NT2/D1 (cell line): ENCODE measurements at places on chromosomes 4 and X.

DNA sequence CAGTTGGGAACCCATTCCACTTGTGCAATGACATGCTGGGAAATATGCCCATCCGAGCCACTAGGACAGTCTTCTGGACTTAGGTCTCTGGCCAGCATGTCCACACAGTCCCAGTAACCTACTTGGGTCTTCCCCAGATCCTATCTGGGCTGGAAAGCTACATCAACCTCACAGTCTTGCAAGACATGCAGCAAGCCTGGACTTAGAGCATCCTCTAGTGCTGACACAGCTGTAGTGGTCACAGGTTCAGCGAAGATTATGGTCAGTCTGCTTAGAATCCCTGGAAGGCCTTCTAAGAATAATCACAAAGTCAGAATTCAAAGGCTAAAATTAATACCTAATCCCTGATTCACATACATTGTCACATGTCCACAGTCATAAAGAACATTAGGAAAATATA, 842.7 kb downstream of the STPG2 start:
- no peak for DNase-seq

DNA sequence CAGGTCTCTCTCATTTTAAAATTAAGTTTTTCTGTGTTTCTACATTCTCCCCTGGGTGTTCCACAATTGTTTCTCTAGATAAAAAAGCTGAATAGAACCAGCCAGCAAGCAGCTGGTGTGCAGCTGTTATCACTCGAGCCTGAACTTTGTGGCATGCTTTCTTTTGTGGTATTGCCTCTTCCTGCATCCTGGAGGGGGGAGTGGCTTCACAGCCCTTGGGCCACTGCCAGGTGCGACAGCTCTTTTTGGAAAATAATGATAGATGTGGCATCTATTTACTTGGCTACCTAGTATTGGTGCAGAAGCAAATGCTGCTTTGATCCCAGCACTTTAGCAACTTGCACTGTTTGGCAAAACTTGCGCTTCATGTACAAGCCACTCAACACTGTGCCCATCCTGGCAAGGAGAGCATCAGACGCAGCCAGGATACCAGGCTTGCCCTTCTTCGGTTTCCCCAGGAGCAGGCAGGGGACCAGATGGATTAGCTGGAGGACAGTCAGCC, 69.4 kb downstream of the HMGB2 start:
- DNase-seq = no peak

DNA sequence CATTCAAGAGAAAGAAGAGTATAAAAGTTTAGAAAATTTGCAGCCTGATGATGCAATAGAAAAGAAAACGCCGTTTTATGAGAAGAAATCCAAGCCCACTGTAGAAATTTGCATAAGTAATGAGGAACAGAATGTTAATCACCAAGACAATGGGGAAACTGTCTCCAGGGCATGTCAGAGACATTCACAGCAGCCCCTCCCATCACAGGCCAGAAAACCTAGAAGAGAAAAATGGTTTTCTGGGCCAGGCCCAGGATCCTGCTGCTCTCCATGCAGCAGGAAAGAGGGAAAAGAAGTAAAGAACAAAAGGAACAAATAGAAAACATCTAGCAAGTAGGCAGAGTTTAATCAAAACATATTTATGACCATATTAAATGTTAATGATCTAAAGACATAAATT, 119.0 kb downstream of the ANKRD50 start:
- no peak for DNase-seq

DNA sequence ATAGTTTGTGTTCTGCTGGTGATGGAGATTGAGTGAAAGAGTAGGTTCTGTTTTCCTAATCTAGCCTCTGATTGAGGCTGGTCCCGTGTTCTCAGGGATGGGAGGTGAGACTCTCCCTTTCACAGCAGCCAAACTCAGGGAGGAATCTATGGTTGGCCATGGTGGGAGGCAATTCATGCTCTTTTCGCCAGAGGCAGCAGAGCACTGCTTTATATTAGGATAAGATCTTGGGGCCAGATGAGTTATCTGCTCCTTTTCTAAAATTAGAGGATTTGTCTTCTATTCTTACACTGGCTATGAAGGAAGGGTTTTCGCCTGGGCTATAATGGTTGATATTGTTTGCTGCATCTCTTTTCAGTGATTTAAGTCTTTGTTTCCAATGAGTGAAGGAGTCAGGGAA, 63.9 kb upstream of the NLGN4X start:
- DNase-seq = no peak

DNA sequence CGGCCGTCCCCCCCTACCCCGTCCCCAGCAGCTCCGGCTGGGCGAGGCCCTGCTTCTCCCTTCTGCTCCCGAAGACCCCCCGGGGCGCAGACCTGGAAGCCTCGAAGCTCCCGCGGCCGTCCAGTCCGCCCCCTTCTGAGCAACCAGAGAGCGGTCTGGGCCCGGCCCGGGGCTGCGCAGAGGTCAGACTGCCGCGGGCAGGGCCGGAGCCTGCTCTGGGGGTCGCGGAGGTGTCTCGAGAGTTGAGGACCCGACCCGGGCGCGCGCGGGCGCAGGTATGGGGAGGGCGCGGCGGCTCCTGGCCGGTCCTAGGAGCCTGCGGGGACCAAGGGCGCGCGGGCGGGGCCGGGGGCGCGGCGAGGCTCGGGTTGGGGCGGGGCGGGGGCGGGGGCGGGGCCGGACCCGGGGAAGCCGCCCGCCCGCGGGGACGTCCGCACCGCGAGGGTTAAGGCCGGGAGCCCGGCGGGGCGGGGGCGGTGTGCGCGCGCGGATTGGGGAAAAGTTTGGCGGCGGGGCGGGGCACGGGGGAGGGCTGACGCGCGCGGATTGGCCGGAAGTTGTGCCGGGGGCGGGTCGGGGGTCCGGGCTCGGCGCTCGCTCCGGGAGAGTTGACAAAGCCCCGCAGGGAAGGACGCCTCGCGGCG, at the start of gene FGFRL1:
FGFRL1 (plus strand) TSS at position 605 of the 644 bp plus-strand sequence. CDS start 860 bp downstream, outside the sequence.
- DNase-seq = peak; percentile 58

- DNase-seq = no peak
Measured at GRCh38 chr4:57401586-57401985, 291.4 kb upstream of the IGFBP7 start.

GRCh38 chr4:156775813-156776212, 195.8 kb downstream of the PDGFC start:
- no peak for DNase-seq

DNA sequence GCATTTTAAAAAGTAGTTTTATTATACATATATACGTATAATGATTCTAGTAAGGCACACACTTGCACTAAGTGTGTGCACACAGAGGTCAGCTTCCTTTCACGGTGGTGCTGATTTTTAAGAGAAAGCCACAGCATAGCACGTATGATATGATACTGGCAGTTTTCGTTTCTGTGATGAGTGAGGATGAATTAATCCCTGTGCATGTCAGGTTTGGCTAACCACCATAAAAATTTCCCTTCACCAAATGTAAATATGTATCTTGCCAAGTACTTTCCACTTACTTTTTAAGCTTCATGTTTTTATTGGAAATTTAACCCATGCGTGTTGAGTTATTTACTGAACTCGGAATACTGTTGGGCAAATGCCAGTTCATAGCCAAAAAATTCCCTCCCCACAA, 84.6 kb downstream of the SYNPO2 start:
- no peak for DNase-seq

- DNase-seq = no peak
Measured at GRCh38 chr4:186329372-186329771, 63.4 kb downstream of the F11 start.

DNA sequence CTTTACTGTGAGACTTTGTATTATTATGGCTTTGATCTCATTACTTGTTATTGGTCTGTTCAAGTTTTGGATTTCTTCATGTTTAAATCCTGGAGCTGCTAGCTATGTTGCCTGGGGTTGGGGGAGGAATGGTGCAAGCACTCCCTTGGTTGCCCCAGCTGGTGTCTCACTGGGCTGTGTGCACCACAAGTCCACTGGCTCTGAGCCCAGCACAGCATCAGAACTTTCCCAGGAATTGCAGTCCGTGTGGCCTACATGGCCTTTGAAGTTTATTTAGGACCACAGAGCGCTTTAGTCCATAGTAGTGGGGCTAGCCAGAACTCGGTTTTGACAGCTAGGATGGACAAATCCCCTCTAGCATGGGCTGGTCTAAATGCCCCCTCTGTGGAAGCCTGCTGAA, 278.8 kb upstream of the RPS6KA3 start:
- DNase-seq = no peak

DNA sequence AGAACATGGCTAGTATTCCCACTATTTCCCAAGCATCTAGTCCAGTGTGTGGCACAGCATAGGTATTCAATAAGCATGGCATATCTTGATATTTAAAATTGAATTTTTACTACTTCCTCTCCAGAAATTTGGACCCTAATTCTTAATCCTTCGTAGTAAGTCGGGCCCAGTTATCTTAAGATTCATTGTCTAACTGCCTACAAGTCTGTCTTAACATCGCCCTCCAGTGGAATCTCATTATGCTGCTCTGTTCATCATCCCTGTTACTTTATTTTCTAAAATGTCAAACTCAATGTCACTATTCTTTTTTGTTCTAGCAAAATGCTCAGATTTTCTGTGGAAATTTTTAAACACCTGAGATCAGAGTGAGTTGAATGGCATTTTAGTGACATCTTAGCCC, 606.2 kb downstream of the KLHL13 start:
- peak; percentile 27 for DNase-seq

- no peak for DNase-seq
Measured at GRCh38 chr4:76658231-76659102, 223.4 kb downstream of the SHROOM3 start.

DNA sequence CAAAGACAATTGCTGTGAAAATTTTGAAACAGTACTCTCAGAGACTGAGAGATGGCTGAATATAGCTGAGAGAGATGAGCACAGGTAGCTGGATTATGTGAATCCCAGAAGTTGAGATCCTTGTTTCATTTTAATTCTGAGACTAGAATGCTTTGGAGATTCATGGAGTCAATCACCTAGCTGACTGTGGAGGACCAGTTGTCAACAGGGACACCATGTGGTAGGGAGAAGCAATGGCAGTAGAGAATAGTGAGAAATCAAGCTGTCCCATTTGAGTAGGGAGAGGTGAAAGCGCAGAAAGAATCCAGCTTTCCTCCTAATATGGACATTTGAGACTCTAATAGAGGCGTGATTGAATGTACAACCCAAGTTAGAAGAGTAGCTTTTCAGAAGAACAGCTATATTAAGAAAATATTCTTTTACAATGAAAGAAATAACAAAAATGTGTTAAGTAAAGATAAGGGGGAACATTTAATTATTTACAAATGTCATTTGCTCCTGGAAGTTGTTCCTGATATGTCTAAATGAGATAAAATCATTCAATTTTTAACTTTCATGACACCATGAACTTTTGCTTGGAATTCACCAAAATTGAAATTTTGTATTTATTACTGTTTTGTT, 30.3 kb upstream of the GLRB start:
- DNase-seq = no peak

DNA sequence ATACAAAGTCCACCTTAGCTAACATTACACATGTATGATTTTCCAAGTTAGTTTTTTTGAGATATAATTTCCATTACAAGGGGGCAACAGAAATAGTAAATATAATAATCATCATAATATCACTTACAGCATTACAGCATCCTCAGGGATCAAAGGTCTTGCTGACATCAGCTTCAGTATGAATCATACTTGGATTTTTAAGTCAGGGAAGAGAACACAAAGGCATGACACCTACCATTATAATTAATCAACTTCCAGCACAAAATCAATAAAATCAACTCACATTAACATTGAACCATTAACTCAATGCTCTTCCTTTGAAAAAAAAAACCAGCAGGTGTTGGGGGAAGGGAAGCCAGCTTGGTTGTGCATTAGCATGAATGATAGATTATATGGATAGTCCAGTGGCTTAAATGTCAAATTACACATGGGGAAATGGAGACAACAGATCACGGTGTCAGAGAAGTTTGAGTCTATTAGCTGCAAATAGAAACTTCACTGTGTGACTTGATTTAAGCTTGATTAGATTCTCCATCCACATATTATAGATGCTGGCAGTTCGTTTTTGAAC, 66.9 kb upstream of the CAPN6 start:
- DNase-seq = no peak

DNA sequence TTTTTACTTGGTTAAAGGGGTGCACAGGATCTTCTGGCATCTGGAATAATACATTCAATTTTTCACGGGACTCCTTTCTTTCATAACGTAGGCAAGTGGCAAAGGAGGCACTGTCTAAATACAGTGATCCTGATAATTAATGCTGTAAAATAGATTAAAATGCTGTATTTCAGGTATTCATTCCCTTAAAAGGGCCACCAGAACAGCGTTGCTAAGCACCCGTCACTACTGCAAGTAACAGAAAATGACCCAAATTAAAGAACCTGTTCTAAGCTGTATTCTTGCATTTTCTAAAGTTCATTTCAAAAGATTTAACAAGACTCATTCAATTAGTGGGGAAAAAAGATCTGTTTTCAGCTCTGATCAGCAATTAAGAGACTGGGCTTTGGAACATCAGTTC, 208.2 kb downstream of the TENM3 start:
- no peak for DNase-seq

DNA sequence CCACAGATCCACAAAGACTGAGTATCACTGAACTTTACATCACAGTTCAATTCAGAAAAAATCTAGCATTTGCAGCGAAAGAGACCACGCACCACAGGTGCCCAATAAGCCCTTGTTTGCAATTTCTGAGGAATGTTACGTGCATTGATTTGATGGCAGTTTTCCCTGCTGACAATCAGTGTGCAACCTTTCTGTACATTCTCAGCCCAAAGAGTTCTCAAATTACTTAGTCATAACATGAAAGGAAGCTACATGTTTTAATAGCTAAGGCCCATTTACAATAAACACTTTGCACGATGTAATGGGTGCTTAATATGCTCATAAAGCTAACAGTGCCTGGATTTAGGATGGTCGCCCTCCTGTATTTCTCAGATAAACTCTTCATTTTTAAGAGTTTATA, 47.9 kb downstream of the PTCHD1 start:
- DNase-seq = no peak

DNA sequence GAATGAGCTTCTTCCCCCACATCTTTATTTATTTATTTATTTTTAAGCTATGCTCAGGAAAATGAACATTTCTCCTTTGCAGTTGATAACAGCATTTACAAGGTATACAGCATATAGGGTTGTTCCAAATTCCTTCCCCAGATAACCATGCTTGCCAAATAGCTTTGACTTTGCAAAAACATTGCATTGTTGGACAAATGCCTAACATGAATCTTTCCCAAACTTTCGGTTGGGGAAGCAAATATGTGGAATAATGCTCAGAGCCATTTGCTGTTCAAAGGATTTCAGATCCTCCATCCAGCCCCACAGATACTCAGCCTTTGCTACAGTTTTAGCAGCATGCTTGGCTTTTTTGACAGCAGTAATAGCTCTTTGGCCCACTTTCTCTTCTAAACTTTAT, 127.2 kb upstream of the AGA start:
- DNase-seq = no peak

DNA sequence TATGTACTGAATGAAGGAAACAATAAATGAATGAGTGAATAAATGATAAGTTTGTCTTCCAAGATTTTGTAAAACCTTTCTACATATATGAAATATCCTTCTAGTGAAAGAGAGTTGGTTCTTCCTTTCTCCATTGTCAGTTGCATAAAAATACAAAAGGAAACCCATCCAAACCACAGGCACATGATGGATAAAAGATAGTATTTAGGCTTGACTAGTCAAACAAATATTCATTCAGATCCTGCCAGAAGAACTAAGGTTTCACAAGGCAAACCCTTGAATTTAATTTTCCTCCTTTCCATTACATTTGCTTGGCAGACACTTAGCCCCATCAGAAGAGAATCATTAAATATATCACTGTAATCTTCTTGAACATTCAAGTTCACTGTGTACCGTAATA, 208.4 kb downstream of the COL25A1 start:
- DNase-seq = no peak

GRCh38 chr4:138344054-138344453, 101.9 kb upstream of the SLC7A11 start:
- no peak for DNase-seq

- no peak for DNase-seq
Measured at GRCh38 chr4:134567461-134567860, 365.9 kb upstream of the PABPC4L start.
